ENCODE measurements at places on chromosomes 2 and 18. TPM values are rescaled to one million over a fixed set of nuclear protein-coding genes. Genes with fewer than 3 reads are reported as not detected.

Gene ABCB11
- total RNA-seq = not detected

Gene FBXO48
- 1.4 TPM for total RNA-seq

Gene DCDC2C
- not detected for total RNA-seq

Gene PARD6G
- total RNA-seq = 0.10 TPM

Gene MC2R
- not detected for total RNA-seq

Gene LYPD6
- total RNA-seq = not detected

Gene PROKR1
- total RNA-seq = not detected

Gene IL18R1
- total RNA-seq = 57.8 TPM
